ENCODE measurements at places on chromosomes 2 and 18. TPM values are rescaled to one million over a fixed set of nuclear protein-coding genes. Genes with fewer than 3 reads are reported as not detected.

Gene CPO
- not detected for total RNA-seq

DNA sequence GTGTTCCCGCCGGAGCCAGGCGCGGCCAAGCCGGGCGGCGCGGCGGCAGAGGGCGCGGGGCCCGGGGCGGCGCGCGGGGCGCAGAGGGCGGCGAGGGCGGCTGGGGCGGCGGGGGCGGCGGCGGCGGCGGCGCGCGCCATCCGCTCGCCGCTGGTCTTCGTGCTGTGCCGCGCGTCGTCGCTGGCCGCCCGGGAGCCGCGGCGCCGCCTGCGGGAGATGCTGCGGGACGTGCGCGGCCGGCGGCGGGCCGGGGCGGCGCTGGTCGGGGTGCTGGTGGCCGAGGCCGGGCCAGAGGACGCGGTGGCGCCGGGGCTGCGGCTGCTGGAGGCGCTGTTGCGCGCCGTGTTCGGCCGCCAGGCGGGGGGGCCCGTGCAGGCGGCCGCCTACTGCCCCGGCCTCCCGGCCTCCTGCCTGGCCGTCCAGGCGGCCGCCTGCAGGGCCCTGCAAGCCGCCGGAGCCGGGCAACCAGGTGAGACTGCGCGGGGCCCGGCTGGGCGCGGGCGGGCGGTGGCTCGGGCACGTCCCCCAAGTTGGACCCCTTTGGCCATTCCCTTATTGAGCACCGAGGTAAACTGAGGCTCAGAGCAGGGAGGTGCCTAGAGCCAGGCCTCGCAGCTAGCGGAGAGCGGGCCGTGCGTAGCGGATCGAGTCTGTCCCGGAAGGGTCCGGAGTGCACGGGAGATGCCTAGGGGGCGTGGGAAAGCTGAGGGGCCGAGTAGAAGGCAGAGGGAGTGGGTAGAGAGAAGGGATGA is 584 bp downstream of the C2orf72 start:
- H3K36me3 ChIP-seq = peaks cover 3% of the 10 kb centered on the region
- H3K4me1 ChIP-seq = no peaks in the 10 kb centered on the region
- peak overlapping the region; percentile 56 for H3K4me3 ChIP-seq
- DNase-seq = no peak
- H3K27ac ChIP-seq = no peak overlapping the region

Gene PLGLB1
- total RNA-seq = 1.8 TPM

GRCh38 chr2:14313341-14313740 is 319.2 kb upstream of the LRATD1 start:
- H3K36me3 ChIP-seq = no peaks in the 10 kb centered on the region
- H3K4me1 ChIP-seq = no peaks in the 10 kb centered on the region
- no peaks in the 10 kb centered on the region for H3K27me3 ChIP-seq
- no peak overlapping the region for H3K27ac ChIP-seq
- DNase-seq = no peak
- H3K4me3 ChIP-seq = no peak overlapping the region

Measured in chondrocyte (in vitro differentiated cells).